ENCODE measurements at places on chromosomes 7 and 10. TPM values are rescaled to one million over a fixed set of nuclear protein-coding genes. Genes with fewer than 3 reads are reported as not detected.

GRCh38 chr10:15181576-15182156 lies 13.2 kb upstream of the NMT2 start:
- DNase-seq: no peak

- no peak for DNase-seq
These were observed 21.5 kb downstream of the C10orf105 start for GRCh38 chr10:71697938-71698709.

The CALML3 gene
- not detected for polyA plus RNA-seq

The LIPN gene
- not detected for polyA plus RNA-seq

The LGI1 gene
- polyA plus RNA-seq: 3.8 TPM

GRCh38 chr10:75971402-75972211 lies 540.2 kb downstream of the LRMDA start:
- DNase-seq: peak; percentile 74

- no peak for DNase-seq
These were observed 59.1 kb upstream of the GJD4 start for GRCh38 chr10:35545878-35546590.

- no peak for DNase-seq
These were observed 16.5 kb upstream of the IMMP2L start for GRCh38 chr7:111578754-111579153.

- DNase-seq: no peak
These were observed 191.5 kb downstream of the CELF2 start for GRCh38 chr10:11208908-11209829.

The DPYSL4 gene
- polyA plus RNA-seq: 22.3 TPM

GRCh38 chr7:139683137-139683921 lies 94.5 kb downstream of the HIPK2 start:
- DNase-seq: no peak

GRCh38 chr7:40162516-40162915 lies 27.7 kb downstream of the SUGCT start:
- no peak for DNase-seq

The MMP21 gene
- 0.74 TPM for polyA plus RNA-seq

DNA sequence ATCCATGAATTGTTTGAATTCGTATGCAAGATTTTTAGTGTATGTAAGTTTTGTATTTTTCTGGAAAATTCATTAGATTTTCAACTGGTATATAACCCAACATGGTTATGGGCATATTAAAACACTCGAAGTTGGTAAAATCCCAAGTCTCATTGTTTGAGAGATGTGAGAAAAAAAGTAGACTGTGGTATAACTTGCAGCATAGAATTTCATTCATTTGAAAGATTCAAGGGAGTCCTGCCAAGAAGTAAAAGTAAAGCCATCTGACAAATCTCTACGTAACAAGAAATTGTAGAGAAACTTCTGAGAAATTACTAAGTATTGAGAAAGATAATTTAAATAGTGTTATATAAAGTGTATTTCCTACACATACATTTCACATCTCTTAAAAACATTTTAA lies 40.2 kb downstream of the SEMA3E start:
- no peak for DNase-seq
